Left colon (tissue), 2 donors: ENCODE measurements at places on chromosomes 1 and 21.

GRCh38 chr1:235557495-235557894, 53.2 kb upstream of the B3GALNT2 start:
- no peak for DNase-seq

- DNase-seq: no peak
Measured at GRCh38 chr1:221711063-221711577, 30.8 kb downstream of the DUSP10 start.

DNA sequence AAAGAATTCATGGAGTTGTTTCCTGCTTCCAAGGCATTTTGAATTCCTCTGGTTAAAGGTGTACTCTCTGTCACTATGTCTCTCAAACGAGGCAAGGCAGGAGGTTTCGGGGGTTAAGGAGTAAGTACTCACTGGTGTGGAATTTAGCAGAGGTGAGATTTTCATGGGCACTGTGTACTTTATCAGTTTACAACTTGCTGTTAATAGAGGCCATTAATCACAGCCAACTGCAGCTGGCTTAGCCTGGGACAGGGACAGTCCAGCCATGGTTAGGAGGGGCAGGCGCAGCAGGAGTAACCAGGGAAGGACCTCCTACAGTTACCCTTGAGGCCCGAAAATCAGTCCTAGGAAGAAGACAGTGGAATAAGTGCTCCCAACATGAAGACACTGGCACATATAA, 18.1 kb upstream of the TMEM9 start:
- DNase-seq: no peak

DNA sequence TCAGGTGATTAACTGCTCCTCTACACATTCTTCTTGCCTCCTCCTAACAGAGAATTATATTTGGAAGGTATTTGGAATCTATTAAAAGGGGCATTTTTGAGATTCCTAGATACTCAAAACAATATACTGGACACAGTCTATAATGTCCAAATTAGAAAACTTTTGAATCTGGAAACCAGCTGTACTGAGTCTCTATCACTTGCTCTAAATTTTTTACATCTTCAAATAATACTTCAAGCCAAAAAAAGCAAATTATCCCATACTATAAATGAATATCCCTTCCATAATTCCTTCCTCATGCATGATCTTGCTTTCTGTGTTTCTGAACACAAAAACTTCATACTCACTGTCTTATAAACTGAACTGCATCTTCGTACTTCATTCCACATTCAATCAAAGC, 28.5 kb downstream of the PTP4A2 start:
- DNase-seq: no peak

DNA sequence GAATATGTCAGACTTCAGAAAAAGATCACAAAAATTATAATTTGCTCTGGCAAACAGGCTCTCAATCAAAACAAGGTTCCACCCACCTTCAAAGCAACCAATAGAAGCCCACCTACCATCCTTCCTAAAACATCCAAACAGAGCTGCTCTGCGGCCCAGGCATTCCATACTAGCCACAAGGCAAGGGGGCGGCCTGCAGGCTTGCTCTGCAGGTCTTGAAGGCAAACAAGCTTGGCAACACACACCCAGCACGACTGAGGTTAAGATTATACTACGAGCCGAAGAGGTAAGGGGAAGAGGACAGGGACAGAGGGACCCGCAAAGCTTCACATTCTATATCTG, 207.3 kb downstream of the SLC45A1 start:
- DNase-seq: no peak

- DNase-seq: no peak
Measured at GRCh38 chr1:223249854-223250631, 107.0 kb upstream of the TLR5 start.

DNA sequence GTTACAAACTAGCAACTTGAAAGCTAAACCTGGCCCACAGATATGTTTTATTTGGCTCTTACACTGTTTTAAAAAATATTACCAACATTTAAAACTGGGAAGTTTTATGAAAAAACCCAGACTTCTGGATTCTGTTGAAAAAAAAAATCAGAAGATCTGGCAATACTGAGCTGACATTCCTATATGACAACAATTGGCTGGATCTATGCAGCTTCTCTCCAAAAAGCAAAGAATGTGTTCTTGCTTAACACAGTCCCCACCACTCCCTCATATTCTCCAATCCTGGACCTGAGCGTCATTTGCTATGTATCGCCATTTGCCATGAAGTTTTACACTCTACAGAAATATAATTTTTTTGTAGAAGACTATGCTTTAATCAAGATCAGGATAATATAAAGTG, 859.6 kb downstream of the LTN1 start:
- no peak for DNase-seq
